ENCODE measurements at places on chromosomes 2 and 18.

DNA sequence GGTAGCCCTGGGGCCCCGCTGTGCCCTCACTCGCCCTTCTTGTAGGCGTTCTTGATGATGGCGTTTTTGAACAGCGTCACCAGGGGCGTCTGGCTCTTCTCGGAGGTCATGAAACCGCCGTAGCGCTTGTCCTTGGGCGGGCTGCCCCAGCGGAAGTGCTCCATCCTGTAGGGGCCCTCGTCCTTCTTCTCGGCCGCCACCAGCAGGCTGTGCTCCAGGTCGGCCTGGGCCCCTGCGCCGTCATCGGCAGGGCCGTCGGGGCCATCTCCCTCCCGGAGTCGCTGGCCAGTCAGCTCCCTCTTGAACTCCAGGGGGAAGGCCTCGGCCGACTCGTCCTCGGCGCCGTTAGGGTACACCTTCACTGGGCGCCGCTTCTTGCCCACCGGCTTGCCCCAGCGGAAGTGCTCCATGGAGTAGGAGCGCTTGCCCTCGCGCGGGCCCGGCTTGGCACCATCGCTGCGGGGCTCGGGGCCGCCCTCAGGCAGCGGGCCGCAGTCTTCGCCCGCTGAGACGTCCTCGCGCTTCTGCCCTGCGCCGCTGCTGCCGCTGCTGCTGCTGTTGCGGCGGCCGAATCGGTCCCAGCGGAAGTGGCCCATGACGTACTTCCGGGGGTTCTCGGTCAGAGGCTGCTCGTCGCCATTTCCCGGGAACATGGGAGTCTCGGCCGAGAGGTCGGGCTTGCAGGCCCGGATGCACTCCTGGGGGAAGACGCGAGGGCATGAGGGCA, 7.2 kb downstream of the POMC start:
- DNase-seq, result no peak

DNA sequence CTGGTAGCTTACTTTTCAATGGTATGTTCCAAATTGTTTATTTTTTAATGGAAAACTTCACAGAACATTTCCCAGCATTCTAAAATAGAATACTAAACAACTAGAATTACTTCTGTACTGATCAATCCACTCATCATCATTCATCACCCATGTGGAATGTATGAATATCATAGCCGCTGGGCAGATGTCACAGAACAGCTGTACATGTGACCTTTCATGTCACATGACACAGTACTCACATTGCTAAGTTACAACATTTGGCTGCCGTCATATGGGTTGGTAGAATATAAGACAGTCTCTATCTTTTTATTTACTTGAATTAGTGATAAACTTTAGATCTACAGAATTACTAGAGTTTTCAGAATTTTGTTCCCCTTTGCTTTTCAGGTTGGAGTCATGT, 387.6 kb downstream of the ZEB2 start:
- DNase-seq, result peak; percentile 84

DNA sequence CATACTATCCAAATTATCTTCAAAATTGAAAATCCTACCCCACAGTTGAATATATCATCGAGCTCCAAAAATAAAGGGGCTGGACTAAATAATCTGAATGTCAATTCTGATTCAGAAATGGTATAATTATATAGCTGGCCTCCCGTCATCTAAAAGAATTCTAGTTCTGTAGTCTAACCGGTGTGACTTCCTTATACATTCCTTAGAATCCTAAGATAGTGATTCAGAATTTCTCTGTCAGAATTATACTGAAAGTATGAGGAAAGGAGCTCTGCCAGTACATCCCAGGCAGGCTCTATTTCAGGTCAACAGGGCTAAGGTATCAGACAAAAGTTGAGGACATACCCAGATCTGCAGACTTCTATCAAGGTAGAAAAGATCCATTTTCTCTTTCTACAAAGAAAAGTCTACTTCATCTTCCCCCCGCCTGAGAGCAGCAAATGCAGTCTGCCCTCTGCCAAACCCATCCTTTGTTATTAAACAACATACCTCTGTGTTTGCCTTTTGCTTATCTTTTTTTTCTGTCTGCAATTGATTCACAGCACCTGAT, 128.5 kb downstream of the METTL4 start:
- no peak for DNase-seq

- no peak for DNase-seq
Measured at GRCh38 chr2:100109986-100110613, 32.3 kb downstream of the AFF3 start.

GRCh38 chr2:239855863-239856587, 169.1 kb downstream of the NDUFA10 start:
- no peak for DNase-seq

- DNase-seq, result no peak
Measured at GRCh38 chr2:47354013-47354847, 48.7 kb upstream of the MSH2 start.

- DNase-seq, result no peak
Measured at GRCh38 chr18:62490967-62491695, 31.7 kb upstream of the ZCCHC2 start.

DNA sequence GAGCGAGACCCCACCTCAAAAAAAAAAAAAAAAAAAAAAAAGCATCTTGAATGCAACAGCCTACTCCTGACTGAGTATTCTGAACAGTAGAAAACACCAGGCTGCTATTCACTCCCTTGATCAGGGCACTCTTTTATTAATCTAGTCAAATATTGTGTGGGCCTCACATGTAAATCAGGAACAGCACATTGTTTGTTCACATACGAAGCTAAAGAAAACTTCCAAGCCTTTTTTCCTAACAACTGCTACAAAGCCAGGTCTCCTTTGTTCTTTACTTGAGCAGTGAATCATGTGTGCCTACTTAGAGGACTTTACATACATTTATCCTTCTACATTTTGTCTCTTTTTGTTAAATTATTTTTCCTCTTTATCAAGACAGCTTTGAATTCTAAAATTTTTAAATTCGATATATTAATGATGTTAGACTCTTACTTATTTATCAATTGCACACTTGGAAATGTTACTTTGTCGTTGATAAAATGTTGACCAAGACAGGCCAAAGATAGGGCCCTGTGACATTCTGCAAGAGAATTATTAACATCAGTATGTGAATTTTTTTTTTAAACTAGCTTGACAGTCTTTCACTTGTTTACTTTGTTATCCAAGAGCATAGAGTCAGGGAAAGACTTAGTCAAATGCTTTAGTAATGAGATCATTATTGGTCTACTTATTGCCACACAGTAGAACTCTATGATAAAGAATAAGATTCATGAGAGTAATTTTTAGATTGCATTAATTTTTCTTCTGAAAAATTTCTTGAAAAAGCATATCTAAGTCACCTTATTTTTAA, 13.2 kb downstream of the SPATS2L start:
- peak; percentile 39 for DNase-seq

- DNase-seq, result no peak
Measured at GRCh38 chr2:27245626-27246025, 17.2 kb downstream of the SLC30A3 start.

- no peak for DNase-seq
Measured at GRCh38 chr2:26196683-26197418, 24.0 kb downstream of the GAREM2 start.

DNA sequence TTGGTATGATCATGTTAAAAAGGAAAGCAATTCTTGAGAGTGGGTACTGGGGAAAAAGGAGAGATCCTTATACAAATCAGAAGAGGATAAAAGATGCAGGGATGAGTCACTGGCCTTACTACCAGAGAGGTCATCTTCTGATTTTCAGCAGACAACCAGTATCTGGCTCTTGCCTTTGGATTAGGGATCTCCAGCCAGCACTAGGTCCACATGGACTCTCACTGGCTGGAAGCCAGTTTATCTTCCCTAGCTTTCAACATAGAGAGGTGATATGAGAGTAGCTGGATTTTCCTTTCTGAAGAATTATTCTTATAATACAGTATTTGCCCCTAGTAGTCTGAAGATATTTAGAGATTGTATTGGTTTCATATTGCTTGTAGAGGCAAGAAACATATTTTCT, 30.2 kb downstream of the CERKL start:
- DNase-seq, result peak; percentile 14

DNA sequence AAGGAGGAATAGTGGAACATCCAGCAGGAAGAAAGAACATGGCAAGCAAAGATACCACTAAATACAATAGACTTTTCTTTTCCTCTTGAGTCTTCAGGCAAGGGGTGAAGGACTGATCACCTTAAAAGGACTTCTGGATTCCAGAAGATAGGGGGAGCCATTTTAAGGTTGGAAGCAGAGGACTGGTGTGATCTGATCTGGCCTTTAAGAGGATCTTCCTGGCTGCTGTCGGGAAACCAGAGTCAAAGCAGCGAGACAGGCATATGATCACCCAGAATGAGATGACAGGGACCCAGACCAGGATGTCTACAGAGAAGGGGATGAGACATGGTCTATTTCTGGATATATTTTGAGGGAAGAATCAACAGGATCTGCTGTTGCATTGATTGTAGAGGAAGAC, 558.0 kb downstream of the STK39 start:
- DNase-seq, result no peak

GRCh38 chr2:96694816-96695455, 44.9 kb downstream of the LMAN2L start:
- no peak for DNase-seq

- DNase-seq, result no peak
Measured at GRCh38 chr2:195543063-195543462, 114.0 kb upstream of the SLC39A10 start.

- DNase-seq, result no peak
Measured at GRCh38 chr2:54486766-54487165, 30.6 kb downstream of the SPTBN1 start.

- DNase-seq, result no peak
Measured at GRCh38 chr2:133345638-133346037, 222.6 kb downstream of the NCKAP5 start.

- DNase-seq, result no peak
Measured at GRCh38 chr2:214631406-214631805, 178.1 kb downstream of the BARD1 start.

GRCh38 chr18:1012775-1013174, 108.1 kb downstream of the ADCYAP1 start:
- no peak for DNase-seq

DNA sequence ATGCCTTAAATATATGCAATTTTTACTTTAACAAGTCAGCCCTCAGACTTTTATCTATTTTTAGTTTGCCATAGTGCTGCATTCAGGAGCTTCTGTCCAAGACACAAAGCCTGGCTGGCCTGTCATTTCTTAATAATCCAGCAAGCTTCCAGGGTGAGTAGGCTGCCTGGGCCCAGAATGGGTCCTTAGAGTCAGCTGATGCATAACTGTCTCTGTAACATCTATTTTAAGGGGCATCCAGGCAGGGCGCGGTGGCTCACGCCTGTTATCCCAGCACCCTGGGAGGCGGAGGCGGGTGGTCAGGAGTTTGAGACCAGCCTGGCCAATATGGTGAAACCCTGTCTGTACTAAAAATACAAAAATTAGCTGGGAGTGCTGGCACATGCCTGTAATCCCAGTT, 11.8 kb upstream of the GNLY start:
- no peak for DNase-seq

DNA sequence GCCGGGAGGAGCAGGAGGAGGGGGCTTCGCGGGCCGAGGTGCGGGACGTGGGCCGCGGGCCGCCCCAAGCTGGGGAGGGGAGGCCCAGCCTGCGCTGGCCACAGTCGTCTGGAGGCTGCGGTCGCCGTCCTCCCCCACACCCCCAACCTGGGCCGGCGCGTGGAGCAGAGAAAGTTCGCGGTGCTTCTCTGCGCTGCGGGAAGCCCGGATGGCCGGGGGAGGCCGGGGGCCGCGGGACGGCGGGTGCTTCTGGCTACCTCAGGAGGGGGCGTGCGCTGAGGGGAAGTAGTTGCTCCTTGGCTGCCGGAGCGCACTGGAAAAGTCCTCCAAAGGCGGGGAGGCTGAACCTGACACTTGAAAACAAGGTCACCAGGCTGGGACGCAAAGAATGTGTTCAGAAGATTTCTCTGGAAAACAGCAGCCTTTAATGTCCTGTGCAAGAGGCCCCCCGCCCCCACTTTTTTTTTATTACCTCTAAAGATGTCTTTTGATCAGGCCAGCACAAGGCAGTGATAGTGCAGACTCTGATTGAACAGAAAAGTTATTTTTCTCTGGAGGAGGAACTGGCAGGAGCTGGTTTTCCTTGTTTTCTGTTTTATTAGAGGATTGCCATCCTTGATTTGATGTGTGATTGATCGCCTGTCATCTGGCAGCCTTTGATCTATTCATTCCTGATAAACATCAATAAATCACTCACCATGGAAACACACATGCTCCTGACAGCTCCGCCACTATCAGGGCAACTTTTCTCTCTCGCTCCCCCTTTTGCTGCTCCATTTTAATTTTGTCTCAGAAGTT, 1.6 kb downstream of the TSHZ1 start:
- DNase-seq, result no peak

- no peak for DNase-seq
Measured at GRCh38 chr2:190343536-190344275, at the start of gene INPP1. INPP1 (plus strand) TSS chr2:190343589; CDS start chr2:190360103, 16,514 bp downstream.

GRCh38 chr2:44596537-44597320, 235.0 kb downstream of the CAMKMT start:
- peak; percentile 31 for DNase-seq

DNA sequence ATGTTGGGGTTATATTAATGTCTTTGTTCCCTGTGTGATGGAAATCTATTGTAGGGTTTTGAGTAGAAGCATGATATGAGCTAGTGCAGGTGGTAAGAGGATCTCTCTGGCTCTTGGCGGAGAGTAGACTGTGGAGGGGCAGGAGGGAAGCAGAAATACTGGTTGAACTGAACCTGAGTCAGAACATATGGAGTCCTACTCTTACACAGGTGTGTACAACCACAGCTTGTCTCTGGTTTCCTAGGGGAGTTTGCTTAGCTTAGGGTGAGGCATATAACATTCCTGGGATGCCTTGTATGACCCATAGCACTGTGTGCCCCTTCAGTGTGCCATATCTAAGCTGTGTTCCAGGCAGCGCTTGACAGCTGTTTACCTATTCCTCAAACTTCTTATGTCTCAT, 97.3 kb upstream of the GCFC2 start:
- DNase-seq, result no peak

DNA sequence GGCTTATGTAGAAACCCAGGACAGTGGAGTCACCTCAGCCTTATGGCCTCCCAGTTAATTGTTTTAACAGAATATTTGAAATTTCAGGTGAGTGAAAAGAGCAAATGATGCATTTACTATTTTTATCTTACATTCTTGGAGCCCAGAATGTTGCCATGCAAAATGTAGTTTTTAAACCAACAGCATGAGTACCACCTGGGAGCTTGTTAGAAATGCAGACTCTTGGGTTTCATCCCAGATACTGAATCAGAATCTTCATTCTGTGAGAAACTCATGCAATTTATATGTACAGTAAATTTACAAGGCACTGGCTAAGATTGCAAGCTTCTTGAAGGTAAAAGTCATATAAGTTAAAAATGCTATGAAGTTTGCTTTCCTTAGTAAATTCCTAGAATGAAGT, 654.5 kb upstream of the CDH2 start:
- DNase-seq, result no peak

- no peak for DNase-seq
Measured at GRCh38 chr18:8036551-8036950, 469.4 kb downstream of the PTPRM start.

- no peak for DNase-seq
Measured at GRCh38 chr2:132559921-132560320, 110.1 kb downstream of the LYPD1 start.

GRCh38 chr2:2318949-2319348, 12.1 kb downstream of the MYT1L start:
- no peak for DNase-seq

GRCh38 chr2:3172265-3172935, 205.2 kb downstream of the EIPR1 start:
- DNase-seq, result no peak

Data from skeletal muscle cell (primary cell).